ENCODE measurements at places on chromosomes 1 and 21.
A peak's percentile ranks its signal among the peaks of the same experiment; 100 is the strongest.

DNA sequence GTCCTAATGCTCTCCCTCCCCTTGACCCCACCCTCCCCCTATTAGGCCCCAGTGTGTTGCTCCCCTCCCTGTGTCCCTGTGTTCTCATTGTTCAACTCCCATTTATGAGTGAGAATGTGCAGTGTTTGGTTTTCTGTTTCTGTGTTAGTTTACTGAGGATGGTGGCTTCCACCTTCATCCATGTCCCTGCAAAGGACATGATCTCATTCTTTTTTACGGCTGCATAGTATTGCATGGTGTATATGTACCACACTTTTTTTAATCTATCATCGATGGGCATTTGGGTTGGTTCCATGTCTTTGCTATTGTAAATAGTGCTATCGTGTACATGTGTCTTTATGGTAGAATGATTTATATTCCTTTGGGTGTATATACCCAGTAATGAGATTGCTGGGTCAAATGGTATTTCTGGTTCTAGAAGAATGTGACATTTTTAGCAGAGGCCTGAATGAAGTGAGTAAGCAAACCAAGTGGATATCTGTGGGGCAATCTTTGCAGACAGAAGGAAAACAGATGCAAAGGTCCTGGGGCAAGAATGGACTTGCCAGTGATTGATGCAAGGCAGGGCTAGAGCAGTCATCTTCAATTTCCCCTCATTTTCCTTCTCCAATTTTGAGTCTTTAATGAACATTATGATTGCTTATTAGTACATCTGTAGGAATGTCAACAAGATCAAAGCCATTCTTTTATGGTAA, 50.2 kb downstream of the UBE4B start:
- no peak for DNase-seq

GRCh38 chr1:155681776-155682175, 6.8 kb downstream of the YY1AP1 start:
- no peak for DNase-seq

GRCh38 chr21:24050231-24050630, 1557.0 kb downstream of the MRPL39 start:
- no peak for DNase-seq

DNA sequence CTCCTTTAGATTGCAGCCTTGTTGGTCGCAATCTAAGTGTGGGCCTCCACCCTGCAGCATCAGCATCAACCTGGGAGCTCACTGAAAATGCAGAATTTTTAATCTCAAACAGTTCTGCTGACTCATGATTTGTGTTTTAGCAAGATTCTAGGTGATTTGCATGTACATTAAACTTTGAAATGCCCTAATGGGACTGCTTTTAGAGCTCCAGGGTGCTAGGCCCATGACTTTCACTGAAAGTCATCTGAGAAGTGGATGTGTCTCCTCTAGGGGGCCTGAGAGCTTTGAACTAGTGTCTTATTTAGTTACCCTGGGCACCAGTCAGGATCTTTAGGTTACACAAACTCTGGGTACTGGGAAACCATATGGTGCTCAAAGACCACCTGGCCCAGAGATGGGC, 9.0 kb downstream of the TRIM67 start:
- DNase-seq, result no peak

- DNase-seq, result no peak
Observed at GRCh38 chr21:28884481-28884880, 108.2 kb downstream of the LTN1 start.

DNA sequence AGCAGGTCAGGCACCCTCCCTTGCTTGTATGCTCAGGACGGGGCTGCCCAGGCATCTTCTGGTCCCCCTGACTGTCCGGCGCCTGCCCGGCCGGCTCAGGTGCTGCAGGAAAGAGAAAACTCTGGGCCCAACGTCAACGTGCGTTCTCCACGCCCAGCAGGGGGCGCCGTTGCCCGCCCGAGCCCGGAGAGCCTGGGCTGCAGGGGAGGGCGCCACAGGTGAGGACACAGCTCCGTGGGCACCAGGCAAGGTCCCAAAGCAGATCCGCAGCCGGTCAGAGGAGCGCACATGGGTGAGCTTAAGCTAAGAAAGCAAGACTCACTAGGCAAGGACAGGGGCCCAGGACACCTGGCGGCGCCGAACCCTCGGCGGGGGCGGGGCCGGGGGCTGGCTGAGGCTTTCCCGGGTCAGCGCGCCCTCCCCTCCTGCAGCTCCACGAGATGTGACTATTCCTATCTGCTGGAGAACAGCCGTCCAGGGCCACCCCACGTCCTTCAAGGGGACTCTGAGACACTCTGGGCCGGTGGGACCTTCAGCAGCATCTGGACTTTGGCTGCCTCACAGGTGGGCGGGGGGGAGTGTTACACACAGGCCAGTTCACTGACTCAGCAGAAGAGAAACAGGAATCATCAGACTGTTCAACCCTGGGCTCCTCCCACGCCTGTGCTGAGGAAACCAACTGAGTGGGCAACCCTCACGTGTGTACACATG, 29.3 kb downstream of the KRTAP10-1 start:
- DNase-seq, result no peak

DNA sequence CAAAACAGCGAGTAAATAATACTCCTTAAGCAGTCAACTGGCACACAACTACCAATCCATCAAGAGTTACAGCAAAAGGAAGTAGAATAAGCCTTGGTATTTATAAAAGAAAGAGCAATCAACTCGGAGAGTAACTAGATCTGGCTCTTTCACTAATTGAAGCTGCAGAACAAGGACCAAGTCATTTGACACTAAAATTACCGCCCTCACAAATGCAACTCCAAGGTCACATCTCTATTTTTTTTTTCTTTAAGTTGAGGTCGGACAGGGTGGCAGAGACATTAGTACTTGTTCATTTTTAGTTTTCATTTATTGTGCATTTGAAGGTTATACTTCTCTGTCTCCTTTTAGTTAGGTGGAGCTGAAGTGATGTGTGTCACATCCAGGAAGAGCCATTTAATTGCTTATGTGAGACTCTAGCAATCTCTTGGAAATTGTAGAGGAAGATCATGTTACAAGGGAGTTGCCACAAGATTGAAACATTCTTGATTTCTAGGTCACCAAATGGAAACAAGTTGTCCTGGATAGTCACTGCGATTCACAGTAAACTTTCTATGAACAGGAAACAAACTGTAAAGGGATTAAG, 138.1 kb upstream of the ADAMTS5 start:
- no peak for DNase-seq

DNA sequence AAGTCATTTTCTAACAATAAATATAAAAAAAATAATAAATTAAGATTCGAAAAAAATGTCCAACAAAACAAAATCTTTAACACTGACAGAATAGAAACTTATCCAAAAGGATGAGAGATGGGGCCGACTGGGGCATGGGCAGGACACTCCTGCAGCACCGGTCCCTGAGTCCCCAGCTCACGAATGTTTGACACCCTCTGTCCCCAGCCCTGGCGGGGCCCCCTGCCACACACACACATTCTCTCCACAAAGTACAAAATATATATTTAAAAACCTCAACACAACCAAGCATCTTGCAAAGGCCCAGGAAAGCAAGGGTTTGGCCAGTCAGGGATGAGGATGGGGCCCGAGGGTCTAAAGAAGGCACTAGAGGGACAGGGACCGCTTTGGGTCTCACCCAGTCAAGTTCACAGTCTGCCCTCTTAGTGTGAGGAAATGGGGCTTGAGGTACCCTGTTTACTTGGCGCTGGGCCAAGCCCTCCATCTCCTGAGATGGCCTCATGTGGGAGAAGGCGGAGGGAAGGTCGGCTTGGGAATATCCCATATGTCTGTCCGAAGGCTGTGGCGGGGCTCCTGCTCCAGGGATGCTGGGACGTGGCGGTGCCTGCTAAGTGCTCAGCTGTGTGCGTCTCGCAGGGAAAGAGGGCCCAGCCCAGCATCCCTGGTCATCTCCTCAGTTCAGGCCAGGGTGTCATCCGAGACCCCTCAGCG, 31.3 kb downstream of the EPHA2 start:
- DNase-seq, result no peak

DNA sequence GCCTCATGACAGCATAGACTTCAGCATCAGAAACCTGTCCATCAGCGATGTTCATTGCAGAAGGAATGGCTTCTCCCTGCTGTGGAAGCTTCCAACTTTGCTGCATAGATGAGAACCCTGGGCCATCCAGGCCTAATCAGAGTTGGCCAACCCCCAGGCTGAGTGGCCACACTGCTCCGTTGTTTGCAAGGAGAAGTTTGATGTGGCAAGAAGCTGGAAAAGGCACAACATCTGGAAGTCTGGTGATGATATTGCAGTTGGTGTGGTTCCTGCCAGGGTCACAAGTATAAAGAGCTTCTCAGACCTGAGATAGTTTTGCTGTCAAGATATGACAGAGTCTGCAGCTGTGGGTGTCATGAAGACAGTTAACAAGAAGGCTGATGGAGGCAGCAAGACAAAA, 41.2 kb downstream of the RHOU start:
- no peak for DNase-seq

- DNase-seq, result no peak
Observed at GRCh38 chr1:160291248-160292220, 6.6 kb upstream of the PEX19 start.

GRCh38 chr1:59298710-59299346, 1.9 kb downstream of the FGGY start:
- DNase-seq, result no peak

- DNase-seq, result no peak
Observed at GRCh38 chr1:3711780-3712451, 40.3 kb upstream of the CCDC27 start.

GRCh38 chr1:38915352-38915948, 26.2 kb downstream of the RHBDL2 start:
- no peak for DNase-seq

DNA sequence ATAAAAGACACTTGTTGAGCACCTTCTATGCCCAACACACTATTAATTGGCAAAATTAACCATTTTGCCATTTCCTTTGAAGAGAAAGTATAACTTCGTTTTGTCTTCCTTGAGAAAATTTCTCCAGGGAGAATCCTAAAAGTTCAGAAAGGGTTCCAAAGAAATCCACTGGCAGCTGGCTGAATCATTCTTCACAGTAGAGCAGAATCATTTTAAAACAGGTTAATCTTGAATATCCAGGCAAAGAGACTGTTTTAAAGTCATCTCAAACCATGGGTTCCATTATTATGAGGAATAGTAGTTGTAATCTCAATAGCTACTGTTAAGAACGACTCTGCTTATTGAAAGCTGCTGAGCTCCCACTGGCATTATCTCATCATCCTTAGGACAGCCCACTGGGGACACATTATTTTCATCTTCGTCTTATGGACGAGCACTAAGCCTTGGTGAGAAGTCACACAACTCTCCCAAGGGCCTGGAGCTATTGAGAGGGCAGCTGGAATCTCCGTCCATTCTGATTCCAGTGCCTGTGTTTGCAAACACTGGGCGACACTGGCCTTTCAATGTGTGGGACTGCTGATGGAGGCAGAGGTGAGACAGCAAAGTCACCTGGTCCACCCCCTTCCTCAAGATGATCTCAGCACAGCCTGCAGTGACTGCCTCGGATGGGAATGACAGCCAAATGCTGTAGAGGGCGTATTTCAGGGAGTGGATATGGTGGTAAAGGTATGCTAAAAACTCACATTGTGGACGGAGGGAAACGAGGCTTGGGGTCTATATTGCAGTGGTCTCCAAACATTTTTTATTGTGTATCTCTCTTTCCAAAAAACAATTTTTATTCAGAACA, 15.3 kb upstream of the PGBD5 start:
- no peak for DNase-seq

DNA sequence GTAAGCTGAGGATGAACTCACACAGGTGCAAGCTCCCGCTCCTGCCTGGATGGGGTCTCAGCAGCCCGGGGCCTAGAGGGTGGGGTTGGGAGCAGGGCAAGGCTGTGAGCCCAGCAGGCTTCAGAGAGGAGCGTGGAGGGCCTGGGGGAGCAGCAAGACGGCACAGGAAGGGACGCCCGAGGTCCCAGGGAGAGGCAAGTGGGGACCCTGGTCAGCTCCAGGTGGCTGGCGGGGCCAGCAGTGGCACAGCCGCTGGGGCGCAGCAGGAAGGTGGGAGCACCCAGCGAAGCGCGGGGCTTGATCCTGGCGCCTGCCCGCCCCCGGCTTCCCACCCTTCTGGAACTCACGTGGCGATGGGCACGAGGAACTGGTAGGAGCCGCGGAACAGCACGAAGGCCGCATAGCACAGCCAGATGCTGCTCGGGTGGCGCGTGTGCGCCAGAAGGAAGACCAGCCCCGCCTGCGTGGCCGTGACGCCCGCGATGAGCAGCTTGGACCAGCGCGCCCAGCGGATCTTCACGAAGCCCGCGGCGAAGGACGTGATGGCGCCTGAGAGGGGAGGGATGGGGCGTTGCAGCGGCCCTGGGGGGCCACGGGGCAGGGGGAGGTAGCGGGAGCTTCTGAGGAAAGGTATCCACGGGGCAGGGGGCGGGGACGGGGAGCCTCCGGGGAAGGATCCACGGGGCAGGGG, 11.7 kb downstream of the SLC19A1 start:
- no peak for DNase-seq

DNA sequence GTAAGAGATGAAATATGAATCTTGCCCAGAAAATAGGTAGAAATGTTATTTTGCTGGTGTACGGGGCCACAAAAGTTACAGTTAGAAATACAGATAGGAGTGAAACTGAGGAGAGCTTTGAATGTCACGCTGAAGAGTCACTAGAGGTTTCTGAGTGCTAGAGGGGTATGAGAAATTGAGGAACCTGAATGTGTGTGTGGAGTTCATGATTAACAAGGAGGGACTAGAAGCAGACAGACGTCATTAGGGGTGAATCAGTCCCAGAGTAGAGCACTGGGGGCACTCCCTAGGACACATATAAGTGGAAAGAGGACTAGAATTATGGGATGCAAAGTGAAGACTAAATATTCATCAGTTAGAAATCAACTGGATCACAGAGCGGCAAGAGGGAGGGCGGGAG, 188.9 kb upstream of the MAP1LC3C start:
- no peak for DNase-seq

DNA sequence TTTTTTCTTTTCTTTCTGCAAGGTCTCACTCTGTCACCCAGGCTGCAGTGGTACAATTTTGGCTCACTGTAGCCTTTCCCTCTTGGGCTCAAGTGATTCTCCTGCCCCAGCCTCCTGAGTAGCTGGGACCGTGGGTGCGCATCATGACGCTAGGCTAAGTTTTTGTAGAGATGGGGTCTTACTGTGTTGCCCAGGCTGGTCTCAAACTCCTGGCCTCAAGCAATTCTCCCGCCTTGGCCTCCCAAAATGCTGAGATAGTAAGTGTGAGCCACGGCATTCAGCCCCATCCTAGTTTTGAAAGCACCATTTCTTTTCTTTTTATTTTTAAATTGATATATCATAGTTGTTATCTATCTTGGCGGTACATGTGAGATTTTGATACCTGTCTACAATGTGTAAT, 140.6 kb downstream of the GALNT2 start:
- no peak for DNase-seq

DNA sequence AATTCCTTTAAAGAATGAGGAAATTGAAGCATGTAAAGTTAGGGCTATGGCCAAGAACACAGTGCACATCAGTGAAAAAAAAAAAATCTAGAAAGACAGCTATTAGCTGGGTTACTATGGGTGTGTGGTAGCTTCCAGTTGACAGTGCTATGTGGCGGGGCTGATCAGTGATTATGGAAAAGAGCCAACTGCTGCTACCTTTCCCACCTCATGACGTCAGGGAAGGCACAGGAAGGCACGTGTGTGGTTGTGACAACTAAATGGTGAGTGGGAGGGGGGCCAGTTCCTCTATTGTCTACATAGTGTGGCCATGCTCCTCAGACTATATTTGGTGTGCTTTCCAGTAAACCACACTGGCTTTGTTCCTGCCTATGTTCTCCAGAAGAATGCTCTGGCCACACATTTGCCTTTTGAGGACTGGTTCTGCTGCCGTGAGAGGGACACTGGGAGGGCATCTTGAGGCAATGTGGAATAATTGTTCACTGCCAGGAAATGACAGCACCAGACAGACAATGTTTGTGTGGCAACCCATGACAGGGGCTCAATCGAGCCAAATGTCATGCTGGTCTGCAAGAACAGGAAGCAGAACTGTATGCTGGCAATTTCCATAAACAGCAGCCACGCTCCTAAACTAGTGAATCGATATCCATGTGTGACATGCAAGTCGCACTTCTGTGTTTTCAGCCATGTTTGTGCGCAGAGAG, 3.0 kb upstream of the SDE2 start:
- DNase-seq, result peak; percentile 32

Data from esophagus squamous epithelium (tissue), 5 donors.